T1000 (cell line): ENCODE measurements at places on chromosomes 3 and 15.

GRCh38 chr15:40999190-40999589 lies 45.9 kb downstream of the CHAC1 start:
- no peak for DNase-seq

- DNase-seq, result no peak
Measured at GRCh38 chr3:98778383-98778782, 15.2 kb downstream of the ST3GAL6 start.

DNA sequence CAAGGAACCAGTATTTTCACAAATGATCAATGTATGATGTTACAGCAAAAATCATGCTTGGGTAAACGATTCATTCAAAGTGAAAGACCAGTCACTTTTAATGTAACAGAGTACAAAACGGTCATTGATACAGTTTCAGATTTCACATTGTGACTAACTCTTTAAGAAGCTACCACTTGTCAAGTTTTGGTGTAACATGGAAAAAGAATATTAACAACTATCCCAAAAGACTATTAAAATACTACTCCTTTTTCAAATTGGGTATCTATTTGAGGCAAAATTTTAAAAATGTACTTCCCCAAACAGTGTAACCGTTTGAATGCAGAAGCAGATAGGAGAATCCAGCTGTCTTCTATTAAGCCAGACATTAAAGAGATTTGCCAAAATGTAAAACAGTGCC lies 31.7 kb downstream of the AKAP13 start:
- no peak for DNase-seq

DNA sequence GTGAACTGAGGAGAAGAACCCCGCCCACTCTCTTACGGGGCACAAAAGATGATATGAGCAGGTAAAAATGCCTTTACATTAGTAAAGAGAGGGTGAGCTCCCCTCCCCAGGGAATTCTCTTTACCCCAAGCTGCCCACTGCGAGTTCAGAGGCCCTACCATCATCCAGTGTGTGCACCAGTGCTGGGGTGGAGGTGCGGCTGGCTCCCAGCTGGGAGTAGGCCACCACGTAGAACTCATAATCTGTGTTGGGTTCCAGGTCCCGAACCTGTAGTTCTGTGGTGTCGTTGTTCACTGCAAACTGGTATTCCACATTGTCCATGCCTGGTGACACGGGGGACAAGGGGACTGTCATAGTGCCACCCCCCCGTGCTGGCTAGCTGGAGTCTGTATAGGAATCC lies 17.1 kb upstream of the IGDCC3 start:
- no peak for DNase-seq

GRCh38 chr3:56688191-56688590 lies 5.1 kb upstream of the TASOR start:
- no peak for DNase-seq

DNA sequence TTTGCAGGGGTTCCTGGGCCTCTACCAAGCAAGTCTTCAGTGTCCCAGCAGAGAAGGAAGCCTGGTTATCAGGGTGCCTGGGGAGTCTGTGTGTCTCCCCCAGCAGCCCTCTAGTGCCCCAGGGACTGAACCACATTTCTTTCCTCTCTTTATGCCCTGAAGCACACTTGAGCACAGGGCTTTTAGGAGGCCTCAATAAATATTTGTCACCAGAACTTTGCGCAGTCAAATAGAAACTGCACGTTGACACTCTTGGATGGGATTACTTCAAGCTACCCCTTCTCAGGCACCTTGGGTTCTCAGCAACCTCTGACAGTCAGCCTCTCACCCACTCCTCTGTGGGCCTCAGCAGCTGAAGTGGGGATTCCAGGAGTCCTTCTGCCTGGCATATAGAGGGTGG lies 226.6 kb upstream of the HES1 start:
- DNase-seq, result no peak
